ENCODE measurements at places on chromosomes 4 and X.

DNA sequence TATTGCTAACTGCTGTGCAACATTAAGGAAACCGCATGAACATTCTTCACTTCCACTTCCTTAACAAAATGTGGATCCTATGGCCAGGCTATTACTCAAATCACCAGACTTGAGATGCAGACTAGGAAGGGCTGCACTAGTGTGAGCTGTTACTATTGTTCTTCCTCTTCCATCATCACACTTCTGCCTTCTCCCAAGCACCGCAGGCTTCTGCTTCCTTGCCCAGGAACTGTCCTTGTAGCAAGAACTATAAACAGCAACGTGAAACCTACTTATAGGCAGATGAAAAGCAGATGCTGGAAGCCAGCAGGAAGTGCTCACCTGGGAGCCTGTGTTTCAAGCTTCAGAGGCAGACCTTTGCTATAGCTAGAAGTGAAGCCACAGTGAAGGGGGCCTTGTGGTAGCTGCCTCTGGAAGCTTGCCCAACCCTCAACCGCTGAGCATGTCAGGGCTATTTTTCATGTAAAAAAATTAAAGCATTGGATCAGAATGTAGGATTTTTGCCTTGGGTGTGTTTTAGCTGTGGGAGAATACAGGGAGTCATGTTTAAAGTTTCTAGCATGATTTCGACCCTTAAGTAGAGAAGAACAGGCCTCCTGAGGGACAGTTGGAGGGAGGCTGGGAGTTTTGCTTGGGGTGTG, 43.9 kb downstream of the CLNK start:
- DNase-seq = no peak

DNA sequence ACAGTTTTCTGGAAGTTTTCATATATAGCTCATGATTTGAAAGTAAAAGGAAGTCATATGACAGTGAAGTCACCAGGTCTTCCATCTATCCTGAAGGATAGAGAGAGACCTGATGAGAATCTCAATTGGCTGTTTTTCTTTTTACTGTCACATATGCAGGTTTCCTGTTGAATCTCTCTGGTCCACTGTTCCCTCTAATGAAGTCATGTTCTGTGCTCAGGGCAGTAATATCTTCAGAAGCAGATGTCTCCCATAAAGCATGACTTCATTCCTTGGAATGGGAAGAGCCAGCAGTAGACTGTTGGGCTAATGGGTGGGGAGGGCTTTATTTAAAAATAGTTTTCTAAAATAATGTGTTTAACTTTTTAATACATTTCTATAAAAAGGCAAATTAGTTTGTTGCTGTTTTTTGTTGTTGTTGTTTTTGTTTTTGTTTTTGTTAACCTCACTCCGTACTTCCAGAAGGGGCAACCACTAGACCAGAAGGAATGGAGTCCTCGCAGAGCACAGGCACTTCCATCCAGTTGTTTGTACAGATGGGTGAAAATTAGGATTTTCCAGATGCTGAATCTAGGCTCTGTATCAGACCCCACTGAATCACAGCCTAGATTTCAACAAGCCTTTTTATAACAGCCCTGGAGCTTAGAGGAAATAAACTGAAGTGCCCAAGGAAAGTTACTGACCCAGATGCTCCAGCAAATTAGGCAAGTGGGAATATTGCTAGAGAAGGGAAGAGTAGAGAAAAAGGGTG, 54.2 kb downstream of the AWAT2 start:
- DNase-seq = no peak

- no peak for DNase-seq
Observed at GRCh38 chr4:139816856-139817255, 151.2 kb downstream of the MGST2 start.

DNA sequence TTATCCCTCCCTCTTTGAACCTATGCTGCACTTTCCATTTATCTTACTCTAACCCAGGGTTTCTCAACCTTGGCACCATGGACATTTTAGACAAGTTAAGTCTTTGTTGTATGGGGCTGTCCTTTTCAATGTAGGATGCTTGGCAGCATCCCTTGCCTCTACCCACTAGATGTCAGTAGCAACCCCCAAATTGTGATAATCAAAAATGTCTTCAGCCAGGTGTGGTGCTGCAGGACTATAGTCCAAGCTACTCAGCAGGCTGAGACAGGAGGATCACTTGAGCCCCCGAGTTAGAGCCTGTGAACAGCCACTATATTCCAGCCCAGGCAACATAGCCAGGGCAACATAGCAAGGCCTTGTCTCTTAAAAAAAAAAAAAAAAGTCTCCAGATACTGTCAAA, 7.0 kb downstream of the LRCH2 start:
- no peak for DNase-seq

DNA sequence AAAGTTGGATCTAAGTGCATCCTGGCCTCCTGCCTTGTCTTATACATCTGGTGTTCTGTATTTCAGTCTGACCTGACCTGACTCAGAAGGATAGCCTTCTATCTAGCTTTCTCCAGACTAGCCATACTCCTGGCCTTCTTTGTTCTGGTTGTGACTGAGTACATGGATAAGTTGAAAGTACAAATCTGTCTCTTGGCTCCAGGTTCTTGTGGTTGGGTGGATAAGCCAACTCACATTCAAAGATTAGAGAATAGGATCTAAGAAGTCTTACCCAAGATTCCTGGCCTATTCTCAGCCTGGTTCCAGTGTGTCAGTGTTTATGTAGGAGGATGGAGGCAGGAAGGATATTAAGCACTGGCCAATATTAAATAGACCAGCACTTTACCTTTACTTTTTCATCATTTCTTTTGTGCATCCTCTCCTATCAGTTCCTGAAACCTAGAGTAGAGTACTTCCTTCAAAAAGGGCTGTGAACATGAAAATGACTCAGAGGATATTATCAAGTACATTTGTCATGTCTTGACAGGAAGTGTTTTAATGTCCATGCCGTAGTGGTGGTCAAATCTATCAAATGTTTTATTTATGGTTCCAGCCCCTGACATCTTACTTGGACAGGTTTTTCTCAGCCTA, 123.5 kb downstream of the IL15 start:
- no peak for DNase-seq

DNA sequence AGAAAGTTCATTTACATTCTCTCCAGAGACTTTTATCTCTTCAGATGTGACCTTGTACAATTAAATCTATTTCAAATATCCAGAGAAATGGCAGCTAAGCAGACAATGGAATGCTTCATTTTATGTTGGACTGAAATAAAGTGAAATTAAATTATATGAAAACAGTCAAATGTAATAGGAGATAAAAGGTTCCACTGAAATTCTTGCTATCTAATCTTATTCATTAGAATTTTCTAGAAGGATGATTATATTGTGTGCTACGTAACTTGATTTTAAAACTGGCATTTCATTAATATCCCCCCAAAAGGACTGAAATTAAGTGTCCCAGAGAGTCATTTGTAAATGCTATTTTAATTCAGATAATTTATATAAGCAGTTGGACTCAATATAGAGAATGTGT, 646.9 kb upstream of the GALNT7 start:
- no peak for DNase-seq

DNA sequence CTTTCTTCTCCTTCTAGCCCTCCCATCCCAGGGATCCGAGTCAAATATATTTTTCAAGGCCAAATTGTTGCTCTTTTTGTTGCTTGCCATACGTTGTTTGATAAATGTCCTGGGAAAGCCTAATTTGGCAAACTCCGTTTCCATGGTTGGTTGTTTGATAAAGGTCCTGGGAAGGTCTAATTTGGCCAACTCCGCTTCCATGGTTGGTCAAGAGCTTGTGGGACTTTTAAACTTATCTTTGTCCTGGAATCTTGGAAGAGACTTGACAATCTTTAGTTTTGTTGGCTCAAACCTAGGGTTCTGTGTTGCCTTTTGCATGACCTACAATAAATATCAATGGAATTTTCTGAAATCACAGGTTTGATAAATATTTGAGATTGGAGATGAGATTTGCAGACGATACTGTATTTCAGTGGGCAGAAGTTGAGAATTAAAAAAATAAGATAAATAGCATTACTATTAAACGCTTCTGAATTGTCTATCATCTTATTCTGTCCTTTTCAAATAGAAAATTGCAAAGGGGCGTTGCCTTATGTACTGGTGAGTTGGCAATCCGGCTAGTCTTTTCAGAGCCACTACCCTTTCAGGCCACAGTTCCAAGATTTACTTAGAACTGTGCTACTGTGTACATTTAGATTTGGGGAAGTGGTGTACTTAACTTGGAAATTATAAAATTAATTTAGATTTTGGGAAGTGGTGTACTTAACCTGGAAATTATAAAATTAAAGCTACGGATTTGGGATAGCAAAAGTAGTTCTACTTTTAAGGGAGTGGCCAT, 804 bp downstream of the OSTC start:
- no peak for DNase-seq

DNA sequence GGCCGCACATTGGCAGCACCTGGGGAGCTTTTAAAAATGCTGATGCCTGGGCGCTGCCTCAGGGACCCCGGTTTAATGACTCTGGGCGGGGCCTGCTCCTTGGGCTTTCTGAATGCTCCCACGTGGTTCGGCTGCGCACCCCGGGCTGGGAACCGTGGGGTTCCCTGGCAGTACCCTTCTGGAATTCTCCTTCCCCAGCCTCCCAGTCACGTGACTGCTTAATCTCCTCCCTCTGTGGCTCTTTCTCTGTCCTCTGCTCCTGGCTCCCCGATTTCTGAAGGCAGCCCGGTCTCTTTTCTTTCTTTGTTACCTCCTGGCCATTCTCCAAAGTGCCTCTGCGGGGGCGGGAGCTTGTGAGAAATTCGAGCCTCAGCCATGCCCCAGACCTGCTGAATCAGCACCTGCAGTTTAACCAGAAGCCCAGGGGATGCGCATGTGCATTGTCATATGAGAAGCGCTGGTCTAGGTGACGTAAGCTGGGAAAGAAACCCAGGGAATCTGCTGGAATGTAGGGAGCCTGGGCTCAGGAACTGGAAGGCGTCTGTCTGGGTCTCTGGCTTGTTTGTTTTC, 16.6 kb downstream of the CLCN4 start:
- no peak for DNase-seq

DNA sequence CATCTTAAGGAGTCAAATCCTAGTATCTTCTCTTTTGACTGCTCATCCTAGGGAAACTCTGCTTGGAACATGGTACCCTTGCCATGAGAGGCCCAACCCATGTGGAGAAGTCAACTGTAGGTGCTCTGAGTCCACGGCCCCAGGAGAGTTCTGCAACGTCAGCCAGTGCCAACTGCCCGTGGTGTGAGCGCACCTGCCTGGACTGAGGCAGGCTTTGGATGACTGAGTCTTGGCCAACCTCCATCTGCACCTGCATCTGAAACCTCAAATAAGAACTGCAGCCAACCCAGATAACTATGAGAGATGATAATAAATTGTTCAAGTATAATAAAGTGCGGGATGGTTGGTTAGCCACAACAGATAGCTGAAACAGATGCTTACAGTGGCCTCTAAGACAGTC, 772.0 kb downstream of the TRIML1 start:
- DNase-seq = no peak

- no peak for DNase-seq
Observed at GRCh38 chr4:186701273-186701672, 22.4 kb downstream of the FAT1 start.

DNA sequence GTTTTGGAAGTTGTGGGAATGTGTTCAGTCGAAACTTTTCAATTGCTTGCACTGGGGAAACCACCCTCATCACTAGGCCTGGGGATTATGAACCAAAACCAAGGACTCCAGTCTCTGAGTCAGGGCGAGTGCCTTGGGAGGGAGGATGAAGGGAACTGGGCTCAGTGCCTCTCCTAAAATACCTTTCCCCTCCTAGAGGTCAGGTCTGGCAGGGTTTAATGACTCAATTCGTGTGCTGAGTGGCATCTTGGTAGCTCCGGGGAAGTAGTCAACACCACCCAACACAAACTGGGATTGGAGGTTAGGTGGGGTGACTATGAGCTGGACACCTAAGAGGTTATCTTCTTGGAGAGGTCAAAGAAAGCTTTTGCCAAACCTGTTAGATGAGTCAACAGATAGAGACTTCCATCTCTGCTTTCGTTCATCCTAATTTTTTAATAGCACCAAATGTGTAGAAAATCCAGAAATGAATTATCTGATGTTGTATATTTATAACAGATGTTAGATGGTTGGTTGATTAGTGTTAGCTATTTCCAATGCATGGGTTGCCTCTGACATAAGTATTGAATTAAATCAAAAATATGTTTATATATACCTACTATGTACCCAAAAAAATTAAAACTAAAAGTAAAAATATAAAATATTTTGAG, 202.8 kb downstream of the SHROOM3 start:
- DNase-seq = no peak

DNA sequence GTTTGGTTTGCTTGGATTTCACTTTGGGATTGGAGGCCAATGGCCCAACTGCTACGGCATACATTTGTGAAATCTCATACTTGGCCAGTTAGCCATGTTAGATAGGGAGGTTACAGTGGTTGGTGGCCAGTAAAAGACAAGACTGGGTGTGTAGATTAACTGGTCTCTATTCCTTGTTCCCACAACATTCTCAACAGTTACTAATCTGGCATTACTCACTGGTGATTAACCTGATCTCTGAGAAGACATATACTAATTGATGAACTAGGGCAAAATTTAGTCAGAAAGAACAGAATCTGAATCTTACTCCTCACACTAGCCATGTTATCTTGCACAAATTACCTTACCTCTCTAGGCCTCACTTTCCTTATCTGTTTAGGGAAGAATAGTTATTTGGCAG, 33.4 kb downstream of the GATB start:
- DNase-seq = no peak

- peak; percentile 35 for DNase-seq
Observed at GRCh38 chr4:76948443-76949275, 893 bp upstream of the SEPTIN11 start.
